Hematopoietic multipotent progenitor cell treated with erythropoietin and hydrocortisone succinate and interleukin-3 and kit ligand, for 4 days (in vitro differentiated cells): ENCODE measurements at places on chromosomes 1 and 21.

DNA sequence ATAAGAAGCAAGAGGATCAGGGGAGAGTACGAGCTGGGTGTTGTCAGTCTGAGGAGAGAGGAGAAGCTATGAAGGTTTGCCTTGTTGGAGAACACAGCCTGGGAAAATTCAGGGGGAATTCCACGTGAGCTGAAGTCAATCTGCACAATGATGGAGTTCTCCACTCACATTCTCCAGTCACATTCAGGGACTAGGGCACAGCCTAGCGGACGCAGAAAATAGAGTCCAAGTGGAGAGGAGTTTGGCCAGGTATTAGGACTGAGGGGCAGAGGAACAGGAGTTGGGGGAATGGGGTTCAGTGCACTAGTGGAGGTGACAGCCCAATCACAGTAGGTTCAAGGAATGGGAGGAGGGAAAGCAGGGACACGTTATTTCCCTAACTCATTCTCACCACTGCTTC lies 124.0 kb downstream of the KCNH1 start:
- no peak for DNase-seq

GRCh38 chr1:7372477-7373120 lies 398.5 kb upstream of the VAMP3 start:
- DNase-seq: no peak

GRCh38 chr1:71428029-71428428 lies 347.2 kb upstream of the ZRANB2 start:
- no peak for DNase-seq

- DNase-seq: no peak
These were observed 82.8 kb downstream of the LRRC53 start for GRCh38 chr1:74429580-74429979.

- DNase-seq: no peak
These were observed 62.5 kb downstream of the CHRM3 start for GRCh38 chr1:239448911-239449310.

DNA sequence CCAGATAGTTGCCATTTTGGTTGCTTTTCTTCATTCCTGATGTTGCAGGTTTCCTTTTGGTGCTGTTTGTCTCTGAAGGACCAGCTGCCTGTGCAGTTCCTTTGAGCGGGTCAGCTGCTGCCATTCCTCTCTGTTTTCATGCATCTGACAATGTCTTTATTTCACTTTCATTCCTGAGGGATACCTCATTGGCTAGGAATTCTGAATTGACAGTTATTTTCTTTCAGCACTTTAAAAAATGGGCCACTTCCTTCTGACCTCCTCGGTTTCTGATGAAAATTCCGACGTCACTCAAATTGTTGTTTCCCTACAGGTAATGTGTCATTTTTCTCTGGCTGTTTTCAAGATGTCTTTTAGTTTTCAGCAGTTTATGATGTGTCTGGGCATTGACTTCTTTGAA lies 24.8 kb downstream of the CCSAP start:
- no peak for DNase-seq

- DNase-seq: no peak
These were observed 7.5 kb upstream of the CYP4A11 start for GRCh38 chr1:46948629-46949416.
